ENCODE measurements at places on chromosomes 12 and 14.
A peak's percentile ranks its signal among the peaks of the same experiment; 100 is the strongest.

GRCh38 chr12:57330992-57331391, 80.0 kb upstream of the STAC3 start:
- DNase-seq = no peak

- no peak for DNase-seq
These were observed 13.1 kb downstream of the COPZ1 start for GRCh38 chr12:54337854-54338650.

GRCh38 chr14:64910847-64911495, 3.3 kb upstream of the CHURC1 start:
- DNase-seq = peak; percentile 48

DNA sequence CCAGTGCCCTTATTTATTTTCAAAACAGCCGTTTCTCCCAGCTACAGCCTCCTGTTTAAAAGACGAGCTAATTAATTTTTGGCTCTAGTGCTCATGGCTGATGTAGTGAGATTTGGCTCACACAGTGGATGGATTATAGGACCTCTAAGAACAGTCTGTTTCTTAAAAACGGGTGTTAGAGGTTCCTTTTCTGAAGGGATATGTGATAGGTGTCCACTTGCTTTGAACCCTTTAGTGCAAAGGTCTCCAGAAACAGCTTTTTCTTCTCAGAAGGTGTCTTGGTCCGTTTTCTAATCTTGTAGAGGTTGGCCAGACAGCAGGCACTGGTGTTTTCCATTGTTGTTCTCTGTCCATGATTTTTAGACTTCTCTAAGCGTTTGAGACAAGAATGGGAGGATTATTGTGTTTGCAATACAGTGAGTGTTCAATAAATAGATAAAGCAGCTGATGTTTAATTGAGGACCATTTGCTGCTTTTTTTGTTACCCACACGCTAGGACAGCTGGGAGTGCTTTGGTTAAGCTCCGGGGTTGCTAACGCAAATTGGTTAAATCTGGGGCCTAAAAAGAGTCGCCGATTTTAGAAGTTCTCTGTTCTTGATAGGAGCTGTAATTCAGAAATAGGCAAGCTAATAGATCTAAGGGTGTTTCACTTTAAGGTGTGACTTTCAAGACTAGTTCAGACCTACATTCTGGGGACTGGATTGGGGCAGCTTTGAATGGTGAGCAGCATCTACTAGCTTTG, 1.0 kb downstream of the BORCS5 start:
- no peak for DNase-seq

DNA sequence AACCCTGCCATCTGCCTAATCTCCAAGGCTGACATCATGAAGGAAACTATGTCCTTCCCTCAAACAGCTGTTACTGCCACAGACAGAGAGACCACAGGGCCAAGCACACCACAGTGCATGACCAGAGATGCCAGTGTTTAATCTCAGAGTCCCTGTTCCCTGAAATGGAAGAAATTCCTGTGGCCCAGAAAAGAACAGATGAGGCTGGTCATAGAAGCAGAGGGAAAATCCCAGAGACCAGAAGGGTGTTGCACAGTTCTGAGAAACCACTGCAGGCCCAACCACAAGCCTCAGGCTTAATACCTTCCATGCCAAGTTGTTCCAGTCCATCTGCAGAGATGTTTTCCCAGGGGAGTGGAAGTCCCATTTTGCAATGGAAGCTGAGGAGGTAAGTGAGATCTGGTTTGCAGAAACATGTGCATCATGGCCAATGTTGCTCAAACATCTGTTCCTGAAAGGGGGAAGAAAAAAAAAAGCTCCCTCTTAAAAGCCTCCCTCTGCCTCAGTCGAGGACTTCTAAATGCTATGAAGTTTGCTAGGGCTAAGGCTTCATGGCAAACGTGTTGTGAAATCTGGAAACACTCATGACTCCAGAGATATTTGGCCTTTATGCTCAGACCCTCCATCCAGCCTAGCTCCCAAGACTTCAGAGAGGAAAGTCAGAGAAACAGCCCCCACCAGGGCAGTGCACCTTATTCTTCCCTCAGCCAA, 98.6 kb downstream of the SCARB1 start:
- DNase-seq = peak; percentile 86

GRCh38 chr12:3219233-3219632, 142.1 kb downstream of the TSPAN9 start:
- DNase-seq = no peak

DNA sequence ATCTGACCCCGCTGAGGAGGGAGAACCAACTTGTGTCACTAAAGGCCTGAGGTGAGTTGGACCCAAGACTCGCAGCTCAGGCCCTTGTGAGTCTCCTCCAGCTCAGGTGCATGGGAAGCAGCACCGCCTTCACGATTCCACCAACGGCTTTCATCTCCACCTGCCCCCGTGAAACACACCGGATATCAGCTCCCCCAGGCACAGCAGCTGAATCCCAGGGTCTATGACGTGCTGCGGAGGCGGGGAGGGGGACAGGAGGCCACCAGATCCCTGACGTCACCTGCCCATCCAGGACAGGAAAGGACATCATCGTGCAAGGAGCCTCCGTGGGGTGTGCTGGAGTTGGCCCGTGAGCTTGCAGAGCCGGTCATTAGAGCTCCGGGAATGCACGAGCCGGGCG, 18.5 kb upstream of the SFSWAP start:
- no peak for DNase-seq

GRCh38 chr14:104239185-104239775, 100.9 kb downstream of the KIF26A start:
- no peak for DNase-seq

DNA sequence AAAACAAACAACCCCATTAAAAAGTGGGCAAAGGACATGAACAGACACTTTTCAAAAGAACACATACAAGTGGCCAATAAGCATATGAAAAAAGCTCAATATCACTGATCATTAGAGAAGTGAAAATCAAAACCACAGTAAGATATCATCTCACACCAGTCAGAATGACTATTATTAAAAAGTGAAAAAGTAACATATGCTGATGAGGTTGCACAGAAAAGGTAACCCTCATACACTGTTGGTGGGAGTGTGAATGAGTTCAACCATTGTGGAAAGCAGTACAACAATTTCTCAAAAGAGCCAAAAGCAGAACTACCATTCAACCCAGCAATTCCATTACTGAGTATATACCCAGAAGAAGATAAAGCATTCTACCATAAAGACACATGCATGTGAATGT, 18.2 kb downstream of the PDE6H start:
- DNase-seq = no peak

GRCh38 chr12:93497456-93497855, 30.1 kb downstream of the MRPL42 start:
- no peak for DNase-seq

- DNase-seq = no peak
These were observed 233.5 kb upstream of the TMEM132C start for GRCh38 chr12:128033473-128033872.

DNA sequence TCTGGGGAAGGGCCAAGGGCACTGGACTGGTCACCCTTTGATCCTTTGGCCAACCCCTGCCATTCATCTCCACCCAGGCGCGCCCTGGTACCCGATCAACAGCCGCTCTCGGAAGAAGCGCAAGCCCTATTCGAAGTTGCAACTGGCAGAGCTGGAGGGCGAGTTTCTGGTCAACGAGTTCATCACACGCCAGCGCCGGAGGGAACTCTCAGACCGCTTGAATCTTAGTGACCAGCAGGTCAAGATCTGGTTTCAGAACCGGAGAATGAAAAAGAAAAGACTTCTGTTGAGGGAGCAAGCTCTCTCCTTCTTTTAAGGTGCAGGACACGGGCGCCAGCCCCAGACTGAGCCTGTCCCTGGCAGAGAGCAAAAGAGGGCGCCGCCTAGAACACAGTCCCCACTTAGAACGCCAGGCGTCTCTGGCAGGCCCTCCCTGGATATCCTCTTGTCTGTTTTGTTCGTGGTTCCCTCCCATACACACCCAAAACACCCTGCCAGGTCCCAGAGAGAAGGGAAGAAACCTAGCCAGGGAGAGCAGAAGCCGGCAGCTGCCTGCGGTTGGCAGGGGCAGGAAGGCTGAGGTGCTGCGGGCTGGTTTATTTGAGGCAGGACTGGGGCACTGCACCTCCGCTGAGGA, 1.7 kb downstream of the HOXC12 start:
- DNase-seq = no peak

GRCh38 chr12:11408096-11408495, 12.7 kb upstream of the PRB2 start:
- DNase-seq = no peak

GRCh38 chr14:90058876-90059458, 2.8 kb upstream of the KCNK13 start:
- DNase-seq = no peak

- no peak for DNase-seq
These were observed 1098.0 kb downstream of the BCL11B start for GRCh38 chr14:98174041-98174440.

- peak; percentile 70 for DNase-seq
These were observed 451.8 kb upstream of the TBX3 start for GRCh38 chr12:115135800-115136211.

DNA sequence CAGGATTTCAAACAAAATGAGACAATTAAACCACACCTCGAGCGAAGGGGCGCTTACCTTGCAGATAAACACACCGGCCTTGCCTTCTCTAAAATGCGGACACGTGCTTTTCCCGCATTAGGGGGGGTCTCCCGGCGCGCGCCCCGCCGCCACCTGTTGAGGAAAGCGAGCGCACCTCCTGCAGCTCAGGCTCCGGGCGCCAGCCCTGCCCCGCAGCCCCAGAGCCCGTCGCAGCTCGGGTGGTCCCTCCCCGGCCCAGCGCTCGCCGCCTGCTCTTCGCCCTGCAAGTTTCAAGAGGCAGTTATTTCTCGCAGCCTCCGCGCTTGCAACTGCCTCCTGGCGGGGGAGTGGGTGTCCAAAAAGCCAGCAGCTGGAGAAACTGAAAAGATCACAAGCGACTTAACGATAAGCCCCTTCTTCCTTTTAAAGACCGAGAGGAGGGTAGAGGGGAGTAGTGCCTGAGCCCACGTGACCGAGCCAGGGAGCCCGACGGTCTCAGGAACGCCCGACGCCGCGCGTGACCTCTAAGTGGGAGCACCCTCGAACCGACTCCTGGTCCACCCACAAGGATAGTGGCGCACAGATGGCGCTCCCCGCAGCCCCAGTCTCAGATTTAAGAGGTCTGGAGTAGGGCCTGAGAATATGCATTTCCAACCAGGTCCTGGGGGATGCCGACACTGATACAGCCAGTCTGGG, at the start of gene ESR2:
Gene ESR2, minus strand, starts transcription at position 396 of the 696 bp plus-strand sequence. CDS start 11,386 bp downstream, outside the sequence.
- peak; percentile 43 for DNase-seq

- DNase-seq = peak; percentile 23
These were observed at the start of gene C14orf39 for GRCh38 chr14:60485598-60486251. C14orf39 (minus strand) TSS chr14:60486063; CDS start chr14:60485078, 985 bp downstream.

DNA sequence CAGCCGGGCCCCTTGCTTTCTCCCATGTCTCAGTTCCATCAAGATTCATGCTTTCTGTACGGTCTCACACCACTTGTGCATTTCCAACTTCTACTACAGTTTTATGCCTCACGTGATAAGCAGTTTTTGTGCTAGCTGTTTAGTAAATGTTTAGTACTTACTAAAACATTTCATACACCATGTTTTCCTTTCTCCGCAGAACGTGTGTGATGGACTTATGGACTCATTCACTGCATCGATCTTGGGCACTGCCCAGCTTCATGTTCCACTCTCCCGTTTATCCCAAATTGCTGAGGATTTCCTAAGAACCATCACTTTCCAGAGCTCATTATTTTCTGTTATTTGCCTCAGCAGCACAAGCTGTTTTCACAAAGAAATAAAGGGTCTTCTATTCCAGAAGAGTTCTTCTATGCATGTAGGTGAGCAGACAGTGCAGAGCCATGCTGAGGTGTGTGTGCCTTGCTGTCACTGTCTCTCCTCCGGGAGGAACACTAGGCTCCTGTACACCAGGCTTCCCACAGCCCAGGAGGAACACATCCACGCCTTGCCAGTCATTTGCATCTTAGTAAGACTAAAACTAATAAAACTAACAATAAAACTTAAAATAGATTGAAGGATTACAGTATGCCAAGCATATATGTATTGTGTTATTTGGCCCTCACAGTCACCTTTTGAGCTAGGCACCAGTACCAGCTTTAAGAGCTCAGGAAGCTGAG, 90.3 kb upstream of the EEA1 start:
- DNase-seq = no peak

- DNase-seq = peak; percentile 11
These were observed 238.9 kb downstream of the PHLDA1 start for GRCh38 chr12:75792687-75793086.

DNA sequence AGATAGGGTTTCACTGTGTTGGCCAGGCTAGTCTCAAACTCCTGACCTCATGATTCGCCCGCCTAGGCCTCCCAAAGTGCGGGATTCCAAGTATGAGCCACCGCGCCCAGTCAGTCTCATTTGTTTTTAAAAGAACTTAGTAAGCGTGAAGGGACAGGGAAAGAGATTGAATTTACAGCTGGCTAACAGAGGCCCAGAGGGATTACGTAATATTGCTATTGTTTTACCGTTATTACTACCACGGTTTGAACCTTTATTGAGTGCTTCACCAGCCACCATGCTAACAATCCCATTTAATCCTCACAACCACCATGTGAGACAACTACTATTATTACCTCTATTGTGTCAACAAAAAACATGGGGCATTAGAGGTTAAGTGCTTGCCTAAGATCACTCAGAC, 26.7 kb upstream of the BLTP3B start:
- DNase-seq = no peak

DNA sequence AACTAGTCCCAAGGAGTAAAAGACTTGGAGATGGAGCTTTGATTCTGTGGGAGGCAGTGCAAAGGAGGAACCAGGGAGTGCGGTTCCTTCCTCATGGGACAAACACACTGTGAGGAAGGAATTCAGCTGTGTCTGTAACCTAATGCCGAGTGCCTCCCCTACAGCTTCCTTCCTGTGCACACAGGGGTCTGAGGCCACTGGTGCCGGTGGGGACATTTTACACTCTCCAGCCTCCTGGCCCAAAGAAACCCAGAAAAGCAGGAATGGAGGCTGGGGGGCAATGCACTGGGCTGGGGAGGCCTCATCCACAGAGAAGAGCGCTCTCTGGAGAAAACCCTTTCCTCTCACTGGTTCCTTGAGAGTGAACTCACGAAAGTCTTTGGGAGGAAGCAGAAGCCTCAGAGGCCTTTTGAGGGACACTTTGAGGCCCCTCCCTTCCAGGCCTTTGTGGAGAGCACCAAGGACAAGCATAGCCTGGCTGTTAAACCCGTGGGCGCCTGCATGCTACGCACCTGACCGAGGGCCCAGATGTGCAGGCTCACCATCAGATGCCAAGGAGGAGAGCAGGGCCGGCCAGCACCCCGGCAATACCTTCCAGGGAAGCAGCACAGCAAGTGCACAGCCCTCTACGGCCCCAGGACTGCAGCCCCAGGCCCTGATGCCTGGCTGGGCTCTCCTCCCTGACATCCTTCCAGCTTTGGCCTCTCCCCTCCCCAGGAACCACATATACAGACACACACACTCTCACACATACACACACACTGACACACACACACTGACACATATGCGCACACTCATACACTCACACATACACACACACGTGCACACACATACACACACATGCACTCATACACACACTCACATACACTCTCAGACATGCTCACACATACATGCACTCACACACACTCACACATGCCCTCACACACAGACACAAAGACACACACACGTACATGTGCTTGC, 52.0 kb downstream of the NFKBIA start:
- no peak for DNase-seq

GRCh38 chr12:120231316-120232011, 30.6 kb upstream of the RPLP0 start:
- peak; percentile 86 for DNase-seq
